Placental pericyte (primary cell): ENCODE measurements at places on chromosomes 7 and 10. TPM values are rescaled to one million over a fixed set of nuclear protein-coding genes. Genes with fewer than 3 reads are reported as not detected.

The RBM28 gene
- 17.3 and 17.5 TPM in 2 replicates for total RNA-seq

The NPC1L1 gene
- under 0.01 TPM in 1 of 2 replicates, not detected in the other for total RNA-seq

The C10orf143 gene
- 0.22 and 0.29 TPM in 2 replicates for total RNA-seq

The PRKCQ gene
- 0.14 TPM in 1 of 2 replicates, not detected in the other for total RNA-seq

The CALCR gene
- under 0.01 and 0.14 TPM in 2 replicates for total RNA-seq

The RPP38 gene
- 15.5 and 16.0 TPM in 2 replicates for total RNA-seq

The GRM8 gene
- total RNA-seq, result 0.29 TPM in 1 of 2 replicates, not detected in the other
